ENCODE measurements at places on chromosomes 3 and 15. TPM values are rescaled to one million over a fixed set of nuclear protein-coding genes. Genes with fewer than 3 reads are reported as not detected.

GRCh38 chr15:100726070-100726420, 123.7 kb downstream of the ASB7 start:
- no peak overlapping the region for H3K4me3 ChIP-seq
- no peaks in the 10 kb centered on the region for H3K27me3 ChIP-seq
- H3K4me1 ChIP-seq: no peaks in the 10 kb centered on the region
- no peak for DNase-seq

DNA sequence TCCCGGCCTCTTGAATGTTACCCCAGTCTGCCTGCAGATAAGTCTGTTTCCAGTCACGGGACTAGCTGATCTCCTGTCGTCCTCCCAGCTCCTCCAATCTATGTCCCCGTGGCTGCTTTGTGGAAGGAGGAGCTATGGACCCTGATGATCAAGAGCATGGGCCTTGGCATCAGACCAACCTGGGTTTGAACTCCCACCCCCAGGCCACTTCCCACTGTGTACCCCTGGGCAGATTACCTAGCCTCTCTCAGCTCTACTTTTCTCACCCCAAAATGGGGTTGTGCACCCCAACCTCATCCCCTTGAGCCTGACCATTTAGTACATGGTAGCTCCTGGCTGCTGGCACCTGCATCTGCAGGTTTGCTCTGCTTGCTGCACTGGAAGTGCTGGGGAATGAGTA, 55.8 kb downstream of the GASK1A start:
- H3K36me3 ChIP-seq: no peaks in the 10 kb centered on the region
- no peak overlapping the region for H3K4me3 ChIP-seq
- no peaks in the 10 kb centered on the region for H3K27me3 ChIP-seq
- H3K27ac ChIP-seq: no peak overlapping the region
- H3K4me1 ChIP-seq: peaks cover 8% of the 10 kb centered on the region

DNA sequence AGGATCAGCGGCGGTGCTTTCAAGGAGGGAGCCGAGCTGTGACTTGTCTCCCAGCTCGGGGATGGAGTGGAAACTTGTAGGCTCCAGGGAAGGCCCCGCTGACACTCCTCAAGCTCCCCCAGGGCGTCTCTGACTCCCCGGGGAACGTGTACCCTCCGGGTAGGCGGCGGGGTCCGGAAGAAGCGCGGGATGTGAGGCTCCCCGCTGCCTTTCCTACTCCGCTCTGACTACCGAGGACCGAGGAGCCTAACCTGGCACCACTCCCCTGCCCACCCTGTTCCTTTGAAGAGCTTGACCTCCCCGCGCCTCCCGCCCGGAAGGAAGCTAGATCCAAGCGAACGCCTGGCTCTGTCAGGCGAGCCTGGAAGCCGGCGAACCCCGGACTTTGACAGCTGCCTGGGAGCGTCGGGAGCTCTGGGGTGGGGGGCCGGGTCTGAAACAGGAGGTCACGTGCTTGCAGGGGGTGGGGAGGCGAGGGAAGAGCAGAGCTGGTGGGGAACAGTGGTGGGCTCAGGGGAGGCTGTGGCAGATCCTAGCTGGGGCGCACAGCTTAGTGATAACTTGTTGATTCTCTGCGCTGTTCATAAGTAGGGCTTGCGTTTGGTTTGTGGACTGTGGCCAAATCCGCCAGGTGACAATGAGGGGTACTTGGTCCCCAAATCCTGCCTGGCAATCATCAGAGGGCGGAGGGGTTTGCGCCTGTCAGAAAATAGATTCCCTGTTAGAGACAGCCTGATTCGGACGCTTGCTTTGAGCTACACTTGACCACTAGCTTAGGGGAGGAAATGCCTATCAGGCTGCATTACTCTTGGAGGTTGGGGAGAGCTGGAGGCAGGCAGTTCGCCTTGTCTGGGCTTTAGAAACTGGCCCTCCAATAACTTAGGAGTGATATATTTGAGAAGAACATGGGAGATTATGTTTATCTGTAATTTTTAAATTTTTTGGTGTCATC, 1.2 kb downstream of the CLSTN2 start:
- peaks cover 48% of the 10 kb centered on the region for H3K27me3 ChIP-seq
- no peak for DNase-seq
- H3K4me3 ChIP-seq: no peak overlapping the region
- peaks cover 7% of the 10 kb centered on the region for H3K4me1 ChIP-seq
- no peaks in the 10 kb centered on the region for H3K36me3 ChIP-seq

- peaks cover 3% of the 10 kb centered on the region for H3K27me3 ChIP-seq
- H3K27ac ChIP-seq: peak overlapping the region; percentile 41
- H3K4me3 ChIP-seq: no peak overlapping the region
- H3K4me1 ChIP-seq: peaks cover 67% of the 10 kb centered on the region
- DNase-seq: no peak
- peaks cover 24% of the 10 kb centered on the region for H3K36me3 ChIP-seq
Measured at GRCh38 chr3:187920913-187921312, 175.6 kb upstream of the BCL6 start.

DNA sequence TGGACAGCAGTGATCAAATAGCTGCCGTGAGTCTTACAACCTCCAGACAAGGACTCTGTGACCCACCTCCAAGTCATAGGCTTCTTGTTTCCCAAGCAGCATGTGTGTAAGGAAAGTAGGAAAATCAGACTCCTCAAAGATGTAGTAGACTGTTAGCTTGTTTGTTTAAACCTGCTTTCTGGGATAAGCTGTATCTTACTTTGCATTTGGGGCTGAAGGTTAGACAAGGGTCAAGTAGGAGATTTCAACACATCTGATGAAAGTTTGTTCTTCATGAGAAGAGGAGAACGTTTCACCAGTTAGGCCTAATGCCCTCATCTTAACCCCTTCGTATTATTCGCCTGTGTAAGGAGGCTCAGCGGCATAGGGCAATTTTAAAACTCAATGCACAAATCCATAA, 756.4 kb upstream of the NR2F2 start:
- no peak overlapping the region for H3K27ac ChIP-seq
- H3K4me3 ChIP-seq: no peak overlapping the region
- H3K27me3 ChIP-seq: peaks cover 16% of the 10 kb centered on the region
- H3K36me3 ChIP-seq: no peaks in the 10 kb centered on the region

DNA sequence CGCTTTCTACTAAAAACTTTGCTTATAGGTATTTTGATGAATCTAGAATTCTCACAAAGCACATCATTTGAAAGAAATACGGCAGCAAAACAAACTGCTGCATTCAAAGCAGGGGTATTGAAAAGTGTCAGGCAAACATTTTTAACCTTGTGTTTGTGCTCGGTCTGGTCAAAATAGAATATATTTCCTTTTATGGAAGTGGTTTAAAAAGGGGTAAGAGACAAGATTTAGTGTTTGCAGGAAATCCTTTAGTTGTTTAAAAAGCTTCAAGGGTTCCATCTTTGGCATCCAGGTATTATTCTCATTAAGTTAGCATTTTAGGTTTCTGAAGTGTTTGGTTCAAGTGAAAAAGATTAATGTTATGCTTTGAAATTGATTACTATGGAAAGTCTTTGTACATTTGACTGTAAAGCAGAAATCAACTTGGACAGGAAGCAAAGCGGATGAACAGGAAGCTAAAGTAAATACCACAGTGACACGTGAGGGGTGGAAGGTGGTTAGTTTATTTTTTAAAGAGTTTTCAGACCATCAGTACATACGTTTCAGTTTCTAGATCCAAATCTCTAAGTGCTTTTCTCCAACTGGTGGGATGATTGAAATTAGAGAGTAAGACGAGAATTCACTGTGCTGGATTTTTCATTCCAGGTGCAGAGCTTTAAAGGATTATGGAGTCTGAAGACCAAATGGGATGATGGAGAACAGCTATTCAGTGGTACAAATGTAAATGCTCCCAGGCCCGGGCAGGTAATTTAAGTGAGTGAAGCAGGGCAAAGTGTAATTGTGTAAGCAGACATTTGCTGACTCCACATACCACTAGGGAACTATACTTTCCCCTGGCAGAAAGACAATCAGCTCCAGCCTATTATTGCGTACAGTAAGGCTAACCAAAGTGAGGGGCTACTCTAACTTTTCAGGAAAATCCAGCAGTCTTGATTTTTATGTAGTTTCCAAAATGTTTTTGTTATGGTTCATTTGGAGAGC, 341.8 kb upstream of the TBL1XR1 start:
- H3K36me3 ChIP-seq: peaks cover 13% of the 10 kb centered on the region
- H3K4me1 ChIP-seq: peaks cover 42% of the 10 kb centered on the region
- H3K27me3 ChIP-seq: no peaks in the 10 kb centered on the region
- peak overlapping the region; percentile 89 for H3K27ac ChIP-seq

The RASL12 gene
- not detected for total RNA-seq

The TAGLN3 gene
- total RNA-seq: 0.33 TPM

The TMEM44 gene
- total RNA-seq: 1.9 TPM

The CNTN3 gene
- not detected for total RNA-seq

The CDHR4 gene
- 0.08 TPM for total RNA-seq

The CHSY1 gene
- total RNA-seq: 32.5 TPM

Data from activated CD4-positive, alpha-beta T cell treated with anti-CD3 and anti-CD28 coated beads, Interleukin-2, amount 10 ng/mL, durations not matched to agents 7 days and 5 days (primary cell).